ENCODE measurements at places on chromosomes 1 and 21.
A peak's percentile ranks its signal among the peaks of the same experiment; 100 is the strongest.

- H3K4me3 ChIP-seq: no peak overlapping the region
- no peak overlapping the region for H3K27ac ChIP-seq
- no peaks in the 10 kb centered on the region for H3K4me1 ChIP-seq
- no peaks in the 10 kb centered on the region for H3K27me3 ChIP-seq
- no peak for DNase-seq
- no peaks in the 10 kb centered on the region for H3K36me3 ChIP-seq
Measured at GRCh38 chr21:39094847-39095579, 88.2 kb downstream of the PSMG1 start.

GRCh38 chr1:217109928-217110327 is 386.7 kb upstream of the ESRRG start:
- no peaks in the 10 kb centered on the region for H3K27me3 ChIP-seq
- no peak overlapping the region for H3K27ac ChIP-seq
- H3K36me3 ChIP-seq: no peaks in the 10 kb centered on the region
- DNase-seq: no peak
- H3K4me3 ChIP-seq: no peak overlapping the region
- H3K4me1 ChIP-seq: no peaks in the 10 kb centered on the region

GRCh38 chr1:147238053-147238902 is 4.2 kb upstream of the CHD1L start:
- no peak overlapping the region for H3K27ac ChIP-seq
- no peaks in the 10 kb centered on the region for H3K27me3 ChIP-seq
- H3K4me1 ChIP-seq: peaks cover 5% of the 10 kb centered on the region

- no peak overlapping the region for H3K4me3 ChIP-seq
- no peaks in the 10 kb centered on the region for H3K4me1 ChIP-seq
- H3K36me3 ChIP-seq: no peaks in the 10 kb centered on the region
- no peak overlapping the region for H3K27ac ChIP-seq
- DNase-seq: no peak
- peaks cover 6% of the 10 kb centered on the region for H3K27me3 ChIP-seq
Measured at GRCh38 chr1:63787875-63788274, 14.1 kb downstream of the ROR1 start.

GRCh38 chr1:41647221-41648135 is 163.0 kb upstream of the EDN2 start:
- no peaks in the 10 kb centered on the region for H3K27me3 ChIP-seq
- DNase-seq: no peak
- no peaks in the 10 kb centered on the region for H3K36me3 ChIP-seq

GRCh38 chr1:227558732-227559262 is 4.6 kb upstream of the ZNF678 start:
- H3K27ac ChIP-seq: peak overlapping the region; percentile 48
- H3K4me1 ChIP-seq: peaks cover 24% of the 10 kb centered on the region
- no peak for DNase-seq
- H3K27me3 ChIP-seq: peaks cover 25% of the 10 kb centered on the region
- H3K4me3 ChIP-seq: no peak overlapping the region

DNA sequence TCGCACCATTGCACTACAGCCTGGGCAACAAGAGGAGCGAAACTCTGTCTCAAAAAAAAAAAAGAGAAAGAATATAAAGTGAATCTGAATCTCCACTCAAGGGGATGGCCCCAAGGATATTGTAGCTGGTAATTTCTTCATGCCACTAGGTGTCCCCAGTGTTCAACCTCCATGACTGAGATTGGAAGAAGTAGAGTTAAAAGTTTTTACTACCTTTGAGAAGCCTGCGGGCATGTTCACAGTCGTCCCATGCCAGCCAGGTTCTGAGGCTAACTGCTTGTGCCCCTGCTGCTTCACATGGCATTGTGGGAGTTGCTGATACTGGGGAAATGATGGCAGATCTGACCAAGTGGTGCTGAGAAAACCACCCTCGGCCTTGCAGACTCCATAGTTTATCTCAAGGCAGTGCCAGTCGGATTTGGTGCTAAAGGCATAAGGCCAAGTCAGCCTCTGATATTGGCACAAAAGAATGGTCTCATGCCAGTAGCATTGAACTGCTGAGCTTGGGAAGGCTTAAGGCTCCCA is 10.8 kb upstream of the SHISA4 start:
- no peak overlapping the region for H3K27ac ChIP-seq
- no peaks in the 10 kb centered on the region for H3K27me3 ChIP-seq
- no peak for DNase-seq
- peaks cover 25% of the 10 kb centered on the region for H3K36me3 ChIP-seq

- H3K27ac ChIP-seq: peak overlapping the region; percentile 67
- DNase-seq: peak; percentile 60
- peaks cover 11% of the 10 kb centered on the region for H3K27me3 ChIP-seq
Measured at GRCh38 chr1:12157366-12158231, 9.2 kb upstream of the TNFRSF1B start.

All from immature natural killer cell (primary cell).